ENCODE measurements at places on chromosomes 4 and X. TPM values are rescaled to one million over a fixed set of nuclear protein-coding genes. Genes with fewer than 3 reads are reported as not detected.

The FAM9C gene
- polyA plus RNA-seq: not detected

The USP53 gene
- 27.9 TPM for polyA plus RNA-seq

The GAGE2A gene
- polyA plus RNA-seq: not detected

The RASGEF1B gene
- polyA plus RNA-seq: 17.3 TPM

Data from Purkinje cell (primary cell).